GM06990 (cell line): ENCODE measurements at places on chromosomes 5 and 9.

- DNase-seq: no peak
These were observed 15.5 kb upstream of the SHB start for GRCh38 chr9:38084556-38084880.

DNA sequence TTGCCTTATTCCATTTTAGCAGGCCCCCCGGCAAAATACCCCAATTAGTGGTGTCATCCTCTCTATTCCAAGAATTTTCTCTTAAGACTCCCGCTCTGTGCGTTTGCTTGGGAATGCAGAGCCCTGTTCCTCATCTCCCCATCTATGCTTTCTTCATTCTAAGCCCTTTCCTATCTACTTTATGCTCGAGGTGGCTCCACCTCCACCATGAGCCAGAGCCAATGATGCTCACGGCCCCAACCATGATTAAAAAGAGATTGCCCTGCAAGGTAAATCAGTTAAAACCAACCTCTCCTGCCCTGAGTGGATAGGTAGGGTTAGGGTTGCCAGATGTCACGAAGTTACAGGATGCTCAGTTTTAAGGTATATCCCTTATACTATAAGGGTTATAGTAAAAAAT, 677 bp upstream of the TXNDC15 start:
- no peak for DNase-seq

- no peak for DNase-seq
These were observed 22.5 kb downstream of the ABO start for GRCh38 chr9:133252301-133253020.

GRCh38 chr9:28456861-28457260, 883.6 kb upstream of the C9orf72 start:
- DNase-seq: no peak

GRCh38 chr5:136689552-136689951, 324.2 kb upstream of the TRPC7 start:
- no peak for DNase-seq

GRCh38 chr5:145585443-145586148, 249.5 kb downstream of the PRELID2 start:
- DNase-seq: no peak

DNA sequence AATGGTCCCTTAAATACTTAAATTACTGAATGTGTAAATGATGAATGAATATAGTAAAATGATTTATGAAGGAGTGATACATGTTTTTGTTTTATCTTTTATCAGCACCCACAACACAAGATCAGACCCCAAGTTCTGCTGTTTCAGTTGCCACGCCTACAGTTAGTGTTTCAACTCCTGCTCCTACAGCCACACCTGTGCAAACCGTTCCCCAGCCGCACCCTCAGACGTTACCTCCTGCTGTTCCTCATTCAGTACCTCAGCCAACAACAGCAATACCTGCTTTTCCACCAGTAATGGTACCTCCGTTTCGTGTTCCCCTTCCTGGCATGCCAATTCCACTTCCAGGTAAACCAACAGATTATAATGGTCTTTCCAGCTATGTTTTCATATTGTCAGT, 16.3 kb downstream of the TCERG1 start:
- no peak for DNase-seq

GRCh38 chr5:125412561-125413495, 666.4 kb upstream of the ZNF608 start:
- no peak for DNase-seq

DNA sequence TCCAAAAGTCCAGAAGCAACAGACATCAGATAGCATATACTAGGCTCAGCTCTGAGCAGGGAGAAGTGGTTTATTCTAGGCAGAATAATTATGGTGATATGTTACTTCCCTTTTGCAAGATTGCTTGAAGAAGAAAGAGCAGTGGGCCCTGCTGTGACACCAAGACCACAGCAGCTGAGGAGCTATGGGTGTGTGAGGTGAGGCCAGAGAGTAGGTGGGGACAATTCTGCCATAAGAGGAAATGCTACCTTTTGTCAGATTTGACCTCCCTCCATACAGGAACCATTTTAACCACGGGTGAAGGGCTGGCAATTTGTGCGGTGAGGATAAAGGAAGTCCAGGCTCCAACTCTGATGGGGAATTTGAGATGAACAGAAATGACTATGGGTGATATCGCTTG, 51.3 kb downstream of the TNFSF15 start:
- DNase-seq: no peak

- no peak for DNase-seq
These were observed 251.9 kb downstream of the EBF1 start for GRCh38 chr5:158847772-158848171.

DNA sequence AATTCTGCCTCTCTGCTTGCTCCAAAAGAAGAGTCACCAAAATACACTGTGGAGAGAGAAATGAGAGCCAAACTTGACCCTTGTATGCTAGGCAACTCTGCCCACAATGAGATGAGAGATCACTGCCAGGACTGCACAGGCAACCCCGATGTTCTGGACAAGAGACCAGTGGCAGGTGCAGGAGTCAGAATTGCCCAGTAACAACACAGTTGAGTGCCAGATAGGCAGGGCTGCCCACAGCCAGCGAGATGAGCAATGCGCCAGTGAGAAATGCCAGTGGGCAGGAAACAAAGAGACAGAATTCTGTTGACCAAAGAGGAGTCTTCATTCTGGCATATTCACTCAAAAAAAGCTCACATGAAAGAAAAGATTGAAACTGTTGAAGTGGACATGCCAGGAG, 570.7 kb downstream of the CAAP1 start:
- DNase-seq: no peak

GRCh38 chr5:142966121-142966420, 195.9 kb downstream of the ARHGAP26 start:
- no peak for DNase-seq

GRCh38 chr5:15991586-15991985, 188.0 kb downstream of the MARCHF11 start:
- DNase-seq: no peak
